ENCODE measurements at places on chromosomes 5 and 9.

- DNase-seq: no peak
Measured at GRCh38 chr5:134549714-134550113, 24.2 kb downstream of the JADE2 start.

GRCh38 chr9:3124001-3124400, 280.1 kb upstream of the PUM3 start:
- no peak for DNase-seq

GRCh38 chr5:159657771-159658170, 258.5 kb upstream of the ADRA1B start:
- DNase-seq: no peak

- DNase-seq: no peak
Measured at GRCh38 chr9:86517475-86517874, 163.3 kb upstream of the TUT7 start.
